Activated B cell treated with CpG ODN at 0.5 μM for 24 hours (primary cell): ENCODE measurements at places on chromosomes 5 and 9. TPM values are rescaled to one million over a fixed set of nuclear protein-coding genes. Genes with fewer than 3 reads are reported as not detected.
A peak's percentile ranks its signal among the peaks of the same experiment; 100 is the strongest.

GRCh38 chr9:79301085-79301484 is 270.7 kb upstream of the TLE4 start:
- no peak for DNase-seq

- no peak for DNase-seq
Measured at GRCh38 chr9:89536600-89536999, 38.7 kb upstream of the SEMA4D start.

DNA sequence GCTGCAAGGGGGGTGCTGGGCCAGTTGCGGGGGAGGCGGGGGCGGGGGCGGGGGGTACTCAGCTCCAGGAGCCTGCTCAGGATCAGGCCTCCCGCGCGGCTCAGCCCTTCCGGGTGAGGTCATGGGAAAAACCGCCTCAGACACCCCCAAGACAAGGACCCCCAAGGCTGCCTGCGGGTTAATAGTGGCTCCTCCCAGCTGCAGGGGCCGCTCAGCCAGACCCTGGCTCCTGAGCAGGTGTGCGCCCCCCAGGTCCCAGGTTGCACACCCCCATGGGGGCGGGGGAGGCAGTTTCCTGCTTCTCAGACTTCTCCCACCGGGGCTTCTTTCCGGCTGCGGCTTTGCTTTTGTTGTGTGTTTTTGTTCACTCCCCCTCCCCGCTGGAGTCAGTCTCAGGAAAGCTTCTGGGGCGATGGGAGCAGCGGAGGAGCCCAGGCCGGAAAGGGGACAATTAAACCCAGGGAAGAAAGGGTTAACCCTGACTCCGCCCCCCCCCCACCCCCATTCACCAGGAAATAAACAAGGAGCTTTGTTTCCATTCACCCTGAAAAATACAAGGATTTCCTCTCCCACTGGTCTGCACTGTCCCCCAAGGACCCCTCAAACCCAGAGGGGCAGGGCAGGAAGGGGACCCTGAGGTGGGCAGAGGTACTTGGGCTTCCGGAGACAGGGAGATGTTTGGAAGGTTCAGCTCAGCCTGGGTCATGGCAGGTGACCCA is 42.3 kb upstream of the NOTCH1 start:
- DNase-seq, result no peak

GRCh38 chr5:10333154-10334006 is 20.1 kb upstream of the MARCHF6 start:
- peak; percentile 29 for DNase-seq

DNA sequence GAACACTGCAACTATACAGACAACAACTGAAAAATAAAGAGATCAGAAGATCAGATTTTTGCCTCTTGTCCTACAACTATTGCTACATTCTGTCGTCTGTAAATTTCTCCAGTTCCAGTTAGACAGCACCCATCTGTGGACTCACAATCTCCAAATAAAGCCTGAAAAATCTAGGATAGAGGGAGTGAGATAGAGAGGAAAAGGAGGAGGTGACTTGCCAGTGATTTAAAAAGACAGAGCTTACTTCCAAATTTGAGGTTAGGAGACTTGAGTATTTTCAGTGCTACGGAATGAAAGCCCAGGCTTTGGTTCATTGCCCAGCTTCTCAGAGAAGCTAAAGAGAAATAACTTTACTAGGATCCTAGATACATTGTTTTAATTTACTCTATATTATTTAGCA is 63.6 kb downstream of the PTCD2 start:
- no peak for DNase-seq

DNA sequence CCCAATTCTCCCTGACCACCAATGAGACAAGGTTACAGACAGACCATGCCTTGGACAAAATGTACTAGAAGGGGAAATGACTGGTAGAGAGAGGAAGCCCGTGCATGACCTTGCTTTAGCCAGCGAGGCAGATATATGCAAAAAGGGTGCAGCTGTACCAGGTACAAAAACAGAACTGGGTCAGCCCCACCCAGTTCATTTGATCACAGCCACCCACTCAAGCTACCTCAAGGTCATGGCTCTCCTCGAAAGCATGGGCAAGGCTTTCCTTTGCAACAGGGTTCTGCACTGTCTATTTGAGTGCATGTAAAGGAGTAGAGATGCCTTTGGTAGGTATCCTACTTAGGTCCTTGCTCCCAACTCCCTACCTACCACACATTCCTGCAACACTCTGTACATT is 33.3 kb downstream of the TLE1 start:
- DNase-seq, result peak; percentile 42

DNA sequence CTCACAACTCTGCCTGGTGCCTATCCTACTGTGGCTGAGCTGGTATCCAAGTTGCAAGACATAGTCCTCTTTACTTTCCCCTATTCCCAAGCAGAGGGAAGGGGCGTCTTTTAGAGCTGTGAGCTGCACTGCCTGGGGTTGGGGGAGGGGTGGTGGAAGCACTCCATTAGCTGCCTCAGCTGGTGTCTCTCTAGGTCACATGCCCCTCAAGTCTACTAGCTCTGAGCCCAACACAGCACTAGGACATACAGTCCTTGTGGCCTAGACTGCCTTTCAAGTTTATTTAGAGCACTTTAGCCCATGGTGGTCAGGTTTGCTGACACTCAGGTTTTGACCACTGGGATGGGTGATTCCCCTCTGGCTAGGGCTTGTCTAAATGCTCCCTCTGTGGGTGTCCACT is 54.7 kb downstream of the SREK1 start:
- no peak for DNase-seq

The WDR38 gene
- not detected in 2 replicates for total RNA-seq
